ENCODE measurements at places on chromosomes 3 and 15. TPM values are rescaled to one million over a fixed set of nuclear protein-coding genes. Genes with fewer than 3 reads are reported as not detected.

Gene KCNMB3
- 2.0 TPM for total RNA-seq

Gene GOLGA8T
- not detected for total RNA-seq

Gene C3orf20
- not detected for total RNA-seq

DNA sequence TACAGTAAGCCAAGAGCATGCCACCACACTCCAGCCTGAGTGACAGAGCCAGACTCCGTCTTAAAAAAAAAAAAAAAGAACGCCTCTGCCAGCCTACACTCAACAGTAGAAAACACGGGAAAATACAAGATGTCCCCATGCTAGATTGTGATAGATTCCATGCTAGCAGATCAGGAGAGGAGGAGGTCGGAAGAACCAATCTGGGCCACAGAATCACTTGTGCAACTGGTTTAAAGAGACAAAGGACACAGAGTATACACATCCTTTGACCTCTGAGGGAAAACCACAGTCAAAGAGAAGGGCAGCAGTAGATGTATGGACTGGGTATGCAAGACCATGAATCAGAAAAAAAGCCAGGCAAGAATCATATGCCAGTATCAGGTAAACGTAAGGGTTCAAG, 15.9 kb downstream of the TBL1XR1 start:
- no peak for DNase-seq

- DNase-seq = no peak
Measured at GRCh38 chr15:39774688-39775267, 7.9 kb downstream of the FSIP1 start.

DNA sequence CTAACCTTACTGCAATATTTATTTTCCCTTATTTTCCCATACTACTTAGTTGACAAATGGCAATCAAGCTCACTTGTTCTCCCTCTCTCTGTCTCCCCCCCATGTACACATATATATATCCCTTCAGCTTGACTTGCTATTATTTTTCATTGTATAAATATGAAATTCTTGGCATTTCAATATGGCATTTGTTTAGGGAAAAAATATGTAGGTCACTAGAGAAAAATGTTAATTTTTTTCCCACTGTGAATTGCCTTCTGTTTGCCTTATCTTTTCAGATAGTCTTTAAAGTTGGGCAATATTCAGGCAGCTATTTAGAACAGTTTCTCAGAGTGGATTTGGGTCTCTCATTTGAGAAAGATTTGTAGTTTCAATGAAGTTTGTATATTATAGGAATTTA, 62.8 kb upstream of the UTS2B start:
- DNase-seq = no peak

Gene CFAP91
- total RNA-seq = 3.6 TPM

Gene TMF1
- 12.2 TPM for total RNA-seq

- no peak for DNase-seq
Measured at GRCh38 chr3:66898155-66898554, 100.0 kb upstream of the KBTBD8 start.

Gene FANCD2OS
- total RNA-seq = not detected

Gene CHL1
- total RNA-seq = 9.9 TPM

Gene GXYLT2
- 18.8 TPM for total RNA-seq

Measured in stomach (tissue), 19 donors.